ENCODE measurements at places on chromosomes 3 and 15.

- no peak for DNase-seq
These were observed 107.4 kb upstream of the HES1 start for GRCh38 chr3:194028434-194029004.

DNA sequence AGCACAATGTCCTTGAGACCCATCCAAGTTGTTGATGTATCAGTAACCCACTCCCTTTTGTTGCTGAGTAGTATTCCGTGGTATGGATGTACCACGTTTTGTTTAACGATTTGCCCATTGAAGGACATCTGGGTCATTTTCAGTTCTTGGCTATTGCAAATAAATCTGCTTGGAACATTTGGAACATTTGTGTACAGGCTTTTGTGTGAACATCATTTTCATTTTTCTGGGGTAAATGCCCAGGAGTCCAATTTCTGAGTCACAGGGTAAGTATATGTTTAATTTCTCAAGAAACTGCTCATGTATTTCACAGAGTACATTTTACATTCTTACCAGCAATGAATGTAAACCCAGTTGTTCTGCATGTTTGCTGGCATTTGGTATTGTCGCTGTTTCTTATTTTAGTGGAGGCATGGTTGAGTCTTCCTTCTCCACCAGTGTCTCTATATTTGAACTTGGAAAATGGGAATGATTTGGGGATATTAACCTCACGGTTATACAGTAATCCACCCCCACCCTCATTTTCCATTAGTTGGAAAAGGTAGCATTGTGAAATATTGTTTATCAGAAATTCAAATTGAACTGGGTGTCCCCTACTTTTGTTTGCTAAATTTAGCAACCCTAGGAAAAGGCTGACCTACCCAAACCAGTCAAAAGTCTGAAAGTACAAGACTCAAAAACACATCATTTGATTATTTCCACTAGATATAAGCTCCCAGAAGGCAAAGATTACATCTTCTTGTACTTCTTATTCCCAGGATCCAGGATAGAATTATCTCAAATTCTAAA, 30.8 kb downstream of the POMGNT2 start:
- DNase-seq = no peak

DNA sequence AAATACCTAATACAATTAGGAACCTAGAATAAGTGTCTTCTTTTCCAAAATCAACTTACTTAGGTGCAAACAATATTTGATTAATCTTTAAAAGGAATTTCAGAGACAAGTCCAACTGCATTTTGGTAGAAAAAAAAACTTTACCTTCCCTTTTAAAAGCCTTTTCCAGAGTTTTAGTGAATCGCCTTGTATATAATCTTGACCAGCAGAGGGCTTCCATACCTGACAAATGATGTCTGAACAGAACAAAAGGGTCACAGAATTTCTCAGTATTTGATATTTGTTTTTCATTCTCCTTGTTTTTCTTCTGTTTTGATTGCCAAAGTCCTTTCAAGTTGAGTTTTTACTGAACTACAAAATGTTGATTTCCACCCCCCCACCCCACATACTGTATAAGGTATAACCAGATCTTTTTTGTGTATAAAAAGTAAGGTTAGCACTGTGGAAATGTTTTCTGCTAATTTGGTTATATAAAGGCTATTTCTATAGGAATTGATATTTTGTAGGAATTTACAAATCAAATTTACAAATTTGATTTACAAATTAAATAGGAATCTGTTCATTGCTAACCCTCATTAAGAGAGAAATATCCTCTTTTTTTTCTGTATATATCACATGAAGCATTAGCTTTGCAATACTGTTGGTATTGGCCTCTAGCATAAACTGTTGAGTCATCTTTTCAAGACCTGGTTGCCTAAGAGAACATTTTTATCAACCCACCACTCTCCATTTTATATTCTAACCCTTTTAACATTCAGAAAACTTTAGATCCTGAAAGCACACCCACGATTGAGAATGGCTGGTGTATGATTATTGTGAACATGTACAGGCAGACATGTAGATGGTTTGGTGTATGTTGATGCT, 464.1 kb upstream of the RARB start:
- DNase-seq = no peak

- no peak for DNase-seq
These were observed 90.1 kb upstream of the BHLHE40 start for GRCh38 chr3:4888913-4889846.

Data from stimulated activated CD8-positive, alpha-beta memory T cell treated with anti-CD3 and anti-CD28 coated beads, Interleukin-7, amount 100 ng/mL, for 24 hours (primary cell).